Fibroblast of gingiva (primary cell): ENCODE measurements at places on chromosomes 4 and X.
A peak's percentile ranks its signal among the peaks of the same experiment; 100 is the strongest.

- peak; percentile 28 for DNase-seq
These were observed 74.6 kb downstream of the WDR44 start for GRCh38 chrX:118420462-118420861.

- DNase-seq = no peak
These were observed 22.9 kb upstream of the GABRQ start for GRCh38 chrX:152614791-152615190.

- DNase-seq = no peak
These were observed 259.5 kb downstream of the ARHGAP24 start for GRCh38 chr4:85734424-85734831.

DNA sequence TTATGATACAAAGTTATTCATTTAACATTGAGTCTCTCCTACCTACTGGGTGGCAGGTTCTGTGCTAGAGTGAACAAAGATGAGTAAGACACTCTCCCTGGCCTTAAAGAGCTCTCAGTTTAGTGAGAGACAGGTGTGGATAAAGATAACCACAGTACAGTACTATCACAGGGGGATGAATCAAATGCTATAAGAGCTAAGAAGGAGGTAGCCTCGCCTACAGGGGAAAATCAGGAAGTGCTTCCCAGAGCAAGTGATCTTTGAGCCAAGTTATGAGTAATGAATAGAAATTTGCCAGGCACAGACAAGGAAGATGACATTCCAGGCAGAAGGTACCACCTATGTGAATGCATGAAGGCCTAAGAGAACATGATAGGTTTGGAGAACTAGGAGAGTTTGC lies 3.4 kb upstream of the IGBP1 start:
- DNase-seq = no peak

GRCh38 chrX:10172877-10173276 lies 16.1 kb downstream of the CLCN4 start:
- DNase-seq = no peak

DNA sequence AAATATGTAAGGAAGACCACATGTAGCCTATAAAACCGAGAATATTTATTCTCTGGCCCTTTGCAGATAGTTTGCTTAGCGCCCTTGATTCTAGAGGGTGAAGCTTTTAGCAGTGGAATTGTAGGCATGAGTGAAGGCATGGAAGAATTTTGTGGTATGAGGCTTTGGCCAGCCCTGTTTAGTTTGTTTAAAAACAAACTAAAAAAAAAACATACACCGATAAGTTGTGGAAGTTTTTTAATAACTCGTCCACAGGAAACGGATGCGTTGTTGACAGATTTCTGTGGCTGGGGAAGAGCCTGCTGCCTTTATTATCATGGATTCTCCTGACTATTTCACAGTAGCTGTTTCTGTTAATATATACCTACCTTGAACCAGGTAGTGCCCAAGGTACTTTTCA lies 194.7 kb upstream of the LNX1 start:
- DNase-seq = peak; percentile 74

DNA sequence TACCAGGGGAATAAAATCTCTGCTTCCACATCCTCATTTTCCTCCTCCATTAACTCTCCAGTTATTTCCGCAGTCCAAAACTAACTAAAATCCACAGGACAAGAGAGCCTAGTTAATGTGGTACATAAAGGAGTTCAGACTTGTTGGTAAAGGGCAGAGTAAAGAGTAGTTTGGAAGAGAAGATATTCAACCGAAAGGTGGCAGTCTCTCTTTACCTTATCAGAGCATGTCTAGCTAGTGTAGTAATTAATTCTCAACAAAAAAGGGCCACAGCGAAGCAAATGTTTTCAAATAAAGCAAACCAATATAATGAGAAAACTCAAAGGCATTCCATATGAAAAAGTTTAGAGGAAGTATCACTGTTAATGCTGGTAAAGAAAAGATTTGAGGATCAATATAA lies 286.5 kb downstream of the GLUD2 start:
- DNase-seq = no peak

- no peak for DNase-seq
These were observed 27.8 kb upstream of the PSAPL1 start for GRCh38 chr4:7462509-7462971.

- no peak for DNase-seq
These were observed 215.5 kb downstream of the LDB2 start for GRCh38 chr4:16682975-16683374.

- no peak for DNase-seq
These were observed 162.5 kb upstream of the RASGEF1B start for GRCh38 chr4:81634165-81634564.

GRCh38 chr4:81255524-81255923 lies 40.5 kb upstream of the PRKG2 start:
- peak; percentile 67 for DNase-seq

DNA sequence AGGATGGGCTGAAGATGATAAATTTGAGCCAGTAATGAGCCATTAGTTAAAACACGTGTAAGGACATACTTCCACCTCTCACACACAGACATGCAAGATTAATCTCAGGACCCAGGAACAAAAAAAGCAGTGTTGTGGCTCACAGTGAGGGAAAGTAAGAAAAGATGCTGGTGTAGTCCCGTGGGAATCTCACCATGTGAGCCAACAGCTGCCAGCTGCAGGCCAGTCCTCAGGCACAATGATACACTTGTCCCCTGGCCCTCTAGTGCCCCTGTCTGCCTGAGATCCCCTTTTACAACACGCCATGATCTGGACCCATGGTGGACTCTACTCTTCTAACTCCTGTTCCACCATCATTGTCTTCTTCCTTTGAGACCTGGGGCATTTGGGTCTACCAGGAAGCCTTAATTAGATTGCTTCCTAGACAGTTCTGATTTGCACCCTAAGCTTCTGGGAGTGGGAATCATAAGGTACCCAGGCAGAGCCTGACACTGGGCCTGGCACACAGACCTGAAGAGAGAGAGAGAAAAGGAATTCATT lies 194.7 kb downstream of the STIM2 start:
- no peak for DNase-seq

DNA sequence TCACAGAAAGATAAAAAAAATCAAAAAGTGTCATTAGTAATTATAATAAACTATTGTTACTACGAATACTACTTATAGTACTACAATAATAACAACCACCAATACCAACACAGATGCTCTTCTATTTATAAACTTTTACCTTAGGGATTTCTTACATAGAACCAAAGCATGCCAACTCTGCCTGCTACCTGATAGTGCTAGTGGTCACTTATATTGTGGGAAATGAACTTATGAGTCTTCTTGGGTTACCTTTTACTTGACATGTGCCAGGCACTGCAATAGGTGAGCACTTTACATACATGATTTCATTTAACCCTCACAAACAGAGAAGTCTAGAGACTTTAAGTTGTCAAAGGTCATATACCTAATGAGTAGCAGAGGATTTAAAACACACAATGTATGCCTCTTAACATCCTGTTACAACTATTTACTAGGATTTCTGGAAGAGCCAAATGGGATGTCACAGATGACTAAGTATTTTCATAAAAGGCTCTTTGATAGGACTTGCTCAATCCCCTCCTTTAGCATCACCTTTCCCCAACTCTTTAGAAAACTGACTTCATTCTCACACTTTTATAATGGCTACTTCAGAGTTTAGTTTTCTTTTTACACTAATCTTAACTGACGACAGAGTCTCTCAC lies 265.2 kb downstream of the CHIC1 start:
- DNase-seq = no peak

DNA sequence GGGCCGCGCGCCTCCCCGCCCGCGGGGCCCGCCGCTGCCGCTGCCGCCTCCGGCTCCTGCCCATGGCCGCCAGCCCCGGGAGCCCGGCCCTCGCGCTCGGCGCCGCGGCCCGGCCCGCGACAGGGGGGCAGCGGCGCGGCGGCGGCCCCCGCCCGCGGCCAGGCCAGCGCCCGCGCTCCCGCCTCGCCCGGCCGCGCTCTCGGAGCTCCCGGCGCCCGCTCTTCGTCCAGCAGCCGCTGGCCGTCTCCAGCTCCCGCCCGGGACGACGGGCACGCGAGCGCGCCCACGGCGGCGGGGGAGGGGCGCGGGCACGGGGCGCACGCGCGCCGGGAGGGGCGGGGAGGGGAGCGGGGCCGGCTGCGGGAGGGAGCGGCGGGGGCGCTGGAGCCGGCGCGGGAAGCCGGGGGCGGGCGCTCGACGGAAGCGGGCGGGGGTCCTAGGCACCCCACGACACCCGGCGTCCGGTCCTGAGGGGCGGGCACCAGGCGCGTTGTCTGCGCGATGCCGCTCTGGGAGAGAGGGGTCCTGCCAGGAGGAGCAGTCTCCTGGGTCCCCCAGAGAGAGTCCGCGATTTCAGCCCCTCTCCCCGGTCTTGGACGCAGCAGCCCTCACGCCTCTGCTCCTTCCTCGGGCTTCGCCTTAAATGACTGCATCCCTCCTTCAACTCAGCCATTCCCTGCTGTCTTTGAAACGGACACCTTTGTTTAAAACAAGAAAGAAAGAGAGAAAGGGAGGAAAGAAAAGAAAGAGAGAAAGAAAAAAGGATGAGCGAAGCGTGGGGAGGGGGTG lies 490 bp upstream of the PDZD4 start:
- DNase-seq = no peak

- DNase-seq = no peak
These were observed 3.7 kb downstream of the BLOC1S4 start for GRCh38 chr4:6719611-6720179.

- DNase-seq = no peak
These were observed 8.8 kb downstream of the PLA2G12A start for GRCh38 chr4:109721033-109721432.

DNA sequence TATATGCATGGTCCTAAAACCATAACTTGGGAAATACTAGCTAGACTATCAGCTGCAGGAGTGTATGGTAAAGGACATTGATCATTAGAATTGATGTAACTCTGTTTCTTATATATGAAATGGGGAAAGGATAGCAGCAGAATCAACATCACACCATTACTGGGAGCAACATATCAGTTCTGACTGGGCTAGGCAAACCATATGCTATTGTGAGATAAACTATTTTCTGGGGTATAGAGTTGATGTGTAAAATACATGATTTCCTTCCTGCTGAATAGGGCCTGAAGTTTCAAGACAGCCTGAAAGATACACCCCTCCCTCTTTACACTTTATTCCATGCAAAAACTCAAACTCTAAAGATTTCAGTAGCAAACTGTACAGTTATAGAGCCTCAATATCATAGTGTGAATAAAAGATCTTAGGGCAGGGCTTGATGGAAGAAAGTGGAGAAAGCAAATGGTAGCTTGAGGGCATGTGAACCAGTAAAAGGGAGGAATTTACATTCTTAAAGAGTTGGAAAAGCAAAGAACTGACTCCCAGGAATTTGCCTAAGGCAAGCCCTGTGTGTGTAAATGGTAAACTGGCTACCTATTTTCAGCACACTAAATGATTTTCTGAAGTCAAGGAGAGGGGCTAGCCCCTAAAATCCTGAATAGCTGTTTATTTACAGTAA lies 404.1 kb downstream of the MAPK10 start:
- DNase-seq = peak; percentile 6

- DNase-seq = no peak
These were observed 31.9 kb downstream of the JADE1 start for GRCh38 chr4:128841402-128841801.

- DNase-seq = no peak
These were observed 221.8 kb downstream of the KIT start for GRCh38 chr4:54879576-54879975.

DNA sequence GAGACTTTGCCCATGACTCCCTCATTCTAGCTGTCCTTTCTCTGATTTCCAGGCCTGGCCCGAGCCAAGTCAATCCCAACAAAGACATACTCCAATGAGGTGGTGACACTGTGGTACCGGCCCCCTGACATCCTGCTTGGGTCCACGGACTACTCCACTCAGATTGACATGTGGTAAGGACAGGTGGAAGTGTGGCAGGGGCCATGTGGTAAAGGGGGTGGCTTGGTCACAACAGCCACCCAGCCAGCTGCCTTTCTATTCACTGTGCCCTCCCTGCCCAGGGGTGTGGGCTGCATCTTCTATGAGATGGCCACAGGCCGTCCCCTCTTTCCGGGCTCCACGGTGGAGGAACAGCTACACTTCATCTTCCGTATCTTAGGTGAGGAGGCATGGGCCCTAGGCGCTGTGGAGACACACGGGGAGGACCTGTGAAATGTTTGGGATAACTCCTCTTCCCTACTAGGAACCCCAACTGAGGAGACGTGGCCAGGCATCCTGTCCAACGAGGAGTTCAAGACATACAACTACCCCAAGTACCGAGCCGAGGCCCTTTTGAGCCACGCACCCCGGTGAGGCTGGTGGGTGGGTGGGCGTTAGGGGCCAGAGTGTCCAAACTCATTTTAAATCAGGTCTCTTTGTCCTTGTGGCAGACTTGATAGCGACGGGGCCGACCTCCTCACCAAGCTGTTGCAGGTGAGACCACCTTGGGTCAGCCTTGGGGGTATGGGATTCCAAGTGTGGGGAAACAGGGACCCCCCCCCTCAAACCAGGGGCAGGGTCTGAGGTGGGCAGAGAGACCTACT lies 6.1 kb upstream of the USP11 start:
- no peak for DNase-seq

GRCh38 chr4:1227816-1228215 lies 21.1 kb downstream of the CTBP1 start:
- no peak for DNase-seq

DNA sequence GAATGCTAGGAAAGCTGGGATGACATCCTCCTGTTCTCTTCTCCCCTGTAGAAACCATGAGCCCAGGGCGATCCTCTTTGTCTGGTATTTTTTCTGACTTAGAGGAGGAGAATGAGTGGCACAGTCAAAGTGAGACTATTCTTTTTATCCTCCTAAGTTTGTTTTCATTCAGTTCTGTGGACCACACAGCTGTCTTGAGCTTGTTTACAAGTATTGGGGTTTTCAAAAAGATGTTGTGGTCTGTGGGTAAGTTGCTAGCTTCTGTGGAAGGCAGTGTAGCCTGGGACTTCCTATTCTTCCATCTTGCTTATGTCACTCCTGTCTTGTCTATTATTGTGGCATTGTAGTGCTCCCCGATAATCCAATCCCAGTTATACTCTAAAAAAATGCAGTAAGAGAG lies 223.0 kb downstream of the PAPSS1 start:
- no peak for DNase-seq

- no peak for DNase-seq
These were observed 105.0 kb upstream of the S100G start for GRCh38 chrX:16544969-16545368.

DNA sequence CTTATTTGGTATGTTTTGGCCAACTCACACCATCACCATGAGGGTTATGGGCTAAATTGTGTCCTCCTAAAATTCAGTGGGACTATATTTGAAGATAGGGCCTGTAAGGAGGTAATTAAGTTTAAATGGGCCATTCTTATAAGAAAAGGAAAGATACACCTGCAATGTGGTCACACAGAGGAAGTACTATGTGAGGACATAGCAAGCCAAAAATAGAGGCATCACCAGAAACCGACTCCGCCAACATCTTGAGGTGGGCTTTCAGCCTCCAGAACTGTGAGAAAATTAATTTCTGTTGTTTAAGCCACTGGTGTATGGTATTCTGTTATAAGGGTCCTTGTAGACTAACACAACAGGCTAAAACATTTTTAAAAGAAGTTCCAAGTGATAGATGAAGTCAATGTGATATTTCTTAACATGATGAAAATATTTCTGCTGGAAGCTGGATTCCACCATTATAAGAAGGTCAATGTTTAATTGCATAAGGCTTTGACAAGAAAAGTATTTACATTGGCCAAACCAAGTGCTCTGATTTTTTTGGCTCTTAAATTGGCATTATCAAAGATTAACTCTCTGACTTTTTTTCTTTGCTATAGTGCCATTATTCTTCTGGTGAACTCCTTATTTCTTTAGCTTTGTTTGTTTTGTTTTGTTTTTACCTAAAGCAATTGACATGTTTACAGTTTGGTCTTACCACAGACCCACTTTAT lies 540.9 kb downstream of the PPARGC1A start:
- DNase-seq = no peak
